ENCODE measurements at places on chromosomes 16 and 17. TPM values are rescaled to one million over a fixed set of nuclear protein-coding genes. Genes with fewer than 3 reads are reported as not detected.

The PIRT gene
- not detected for total RNA-seq

The MT1G gene
- 40.2 TPM for total RNA-seq

The RPL26 gene
- 2,667 TPM for total RNA-seq

The NEUROD2 gene
- total RNA-seq = not detected

The SETD6 gene
- 18.3 TPM for total RNA-seq

The TUBB3 gene
- total RNA-seq = 996 TPM

The DNAH9 gene
- 0.07 TPM for total RNA-seq

The DHRS7C gene
- not detected for total RNA-seq

DNA sequence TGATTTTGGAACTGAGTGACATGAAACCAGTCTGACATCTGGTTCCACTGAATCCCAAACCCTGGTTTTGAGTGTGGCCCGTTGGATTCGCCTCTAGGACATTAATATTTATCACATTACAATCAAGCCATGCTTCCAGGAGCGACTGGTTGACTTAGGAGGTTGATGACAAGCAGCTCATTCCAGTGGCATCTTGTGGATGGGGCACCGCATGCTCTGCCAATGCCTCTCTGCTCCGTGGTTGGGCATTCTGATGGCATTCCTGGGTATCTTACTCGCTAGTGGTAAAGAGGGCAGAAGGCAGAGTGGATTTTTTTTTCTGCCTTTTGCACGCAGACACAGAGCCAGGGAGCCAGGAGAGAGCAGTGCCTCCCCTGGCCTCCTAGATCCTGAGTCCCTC lies 31.4 kb downstream of the CACNG4 start:
- no peak for DNase-seq

DNA sequence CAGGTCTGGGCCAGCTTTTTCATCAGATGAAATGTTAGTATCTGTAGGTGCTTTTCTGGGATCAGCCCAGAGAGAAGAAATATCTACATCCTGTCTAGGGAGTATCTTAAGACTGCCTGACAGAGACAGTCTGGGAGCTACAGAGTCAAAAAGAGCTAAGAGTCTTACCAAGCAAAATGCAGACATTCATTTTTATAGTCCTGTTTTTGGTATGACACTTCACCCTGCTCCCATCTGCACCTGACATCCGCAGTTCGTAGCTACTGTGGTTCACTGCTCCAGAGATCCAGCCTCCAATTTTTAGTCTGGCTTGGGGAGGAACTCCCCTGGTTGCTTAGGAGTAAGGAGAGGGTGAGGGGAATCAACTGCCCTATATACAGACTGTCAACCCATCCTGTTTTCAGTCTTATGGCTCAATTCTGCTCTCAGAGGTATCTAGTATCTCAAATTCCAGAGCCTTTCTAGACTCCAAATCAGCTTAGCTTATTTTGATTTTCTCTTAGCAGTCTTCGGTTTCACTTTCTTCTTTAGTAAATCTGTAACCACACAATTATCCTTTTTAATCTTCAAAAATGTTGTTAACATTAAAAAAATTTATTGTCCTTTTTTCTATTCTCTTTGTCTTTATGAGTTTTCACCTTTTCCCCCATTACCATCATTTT lies 97.8 kb downstream of the TMEM100 start:
- no peak for DNase-seq

GRCh38 chr16:51648526-51648925 lies 497.5 kb upstream of the SALL1 start:
- no peak for DNase-seq

DNA sequence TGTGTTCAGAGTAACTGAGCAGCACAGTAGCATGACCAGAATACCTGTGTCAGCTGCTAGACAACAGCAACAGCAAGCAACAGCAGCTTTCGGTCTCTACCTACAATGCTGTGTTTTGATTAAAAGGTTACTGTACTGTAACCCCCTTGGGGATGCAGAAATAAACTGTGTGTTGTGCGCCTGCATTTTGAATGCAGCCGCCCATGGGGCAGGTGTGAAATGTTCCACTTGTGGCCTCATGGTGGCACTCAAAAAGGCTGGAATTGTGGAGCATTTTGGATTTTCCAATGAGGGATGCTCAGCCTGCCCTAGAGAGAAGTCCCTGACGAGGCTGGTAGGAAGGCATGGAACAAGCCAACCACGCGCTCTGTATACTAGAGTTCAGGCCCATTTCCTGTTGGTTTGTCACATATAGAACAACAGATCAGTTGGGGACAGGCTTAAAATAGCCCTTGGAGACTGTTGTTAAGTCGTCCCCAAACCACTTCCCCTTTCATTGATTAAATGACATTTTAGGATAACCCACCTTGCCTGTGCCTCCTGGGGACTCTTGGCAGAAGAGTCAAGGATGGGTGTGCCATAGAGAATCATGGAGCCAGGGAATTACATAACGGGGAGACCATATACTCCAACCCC lies 27.1 kb downstream of the SCPEP1 start:
- DNase-seq = no peak

GRCh38 chr17:20784100-20784665 lies 204.7 kb downstream of the CDRT15L2 start:
- no peak for DNase-seq

GRCh38 chr17:59621771-59622170 lies 2.1 kb downstream of the CLTC start:
- DNase-seq = no peak

GRCh38 chr17:540631-541030 lies 174.0 kb downstream of the VPS53 start:
- DNase-seq = no peak

GRCh38 chr16:883781-884180 lies 83.2 kb upstream of the GNG13 start:
- DNase-seq = no peak

DNA sequence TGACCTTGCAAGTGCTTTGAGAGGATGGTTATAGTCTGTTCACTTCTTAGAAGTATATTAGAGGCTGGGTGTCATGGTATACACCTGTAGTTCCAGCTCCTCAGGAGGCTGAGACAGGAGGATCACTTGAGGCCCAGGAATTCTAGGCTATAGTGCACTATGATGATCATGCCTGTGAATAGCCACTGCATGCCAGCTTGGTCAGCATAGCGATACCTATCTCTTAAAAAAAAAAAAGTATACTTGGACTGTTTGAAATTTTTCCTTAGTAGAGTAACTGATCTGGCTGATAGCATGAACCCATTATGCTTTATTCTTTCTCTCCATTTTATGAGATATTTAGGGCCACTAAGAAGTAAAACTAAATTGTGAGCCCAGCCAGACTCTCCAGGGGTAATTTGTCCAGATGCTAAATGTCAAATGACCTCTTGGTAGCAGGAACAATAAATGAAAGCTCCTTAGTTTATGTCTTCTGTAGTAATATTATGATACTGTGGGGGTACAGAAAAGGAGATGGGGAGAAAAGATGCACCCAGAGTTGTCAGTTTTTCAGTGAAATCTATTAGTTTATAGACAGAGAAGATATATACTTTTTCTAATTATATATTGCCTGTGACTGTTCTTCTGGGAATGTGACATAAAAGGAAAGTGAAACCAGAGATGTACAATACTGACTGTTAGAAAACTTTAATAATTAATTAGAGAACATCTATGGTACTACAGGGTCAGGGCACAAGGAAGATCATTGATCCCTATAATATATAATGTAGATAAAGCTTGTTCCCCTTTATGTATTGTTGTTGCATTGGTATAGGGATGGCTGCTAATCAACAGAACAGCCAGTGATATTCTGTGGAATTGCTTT lies 335.3 kb upstream of the TBX2 start:
- DNase-seq = no peak

- no peak for DNase-seq
These were observed 54.2 kb downstream of the SREBF1 start for GRCh38 chr17:17782523-17783115.

DNA sequence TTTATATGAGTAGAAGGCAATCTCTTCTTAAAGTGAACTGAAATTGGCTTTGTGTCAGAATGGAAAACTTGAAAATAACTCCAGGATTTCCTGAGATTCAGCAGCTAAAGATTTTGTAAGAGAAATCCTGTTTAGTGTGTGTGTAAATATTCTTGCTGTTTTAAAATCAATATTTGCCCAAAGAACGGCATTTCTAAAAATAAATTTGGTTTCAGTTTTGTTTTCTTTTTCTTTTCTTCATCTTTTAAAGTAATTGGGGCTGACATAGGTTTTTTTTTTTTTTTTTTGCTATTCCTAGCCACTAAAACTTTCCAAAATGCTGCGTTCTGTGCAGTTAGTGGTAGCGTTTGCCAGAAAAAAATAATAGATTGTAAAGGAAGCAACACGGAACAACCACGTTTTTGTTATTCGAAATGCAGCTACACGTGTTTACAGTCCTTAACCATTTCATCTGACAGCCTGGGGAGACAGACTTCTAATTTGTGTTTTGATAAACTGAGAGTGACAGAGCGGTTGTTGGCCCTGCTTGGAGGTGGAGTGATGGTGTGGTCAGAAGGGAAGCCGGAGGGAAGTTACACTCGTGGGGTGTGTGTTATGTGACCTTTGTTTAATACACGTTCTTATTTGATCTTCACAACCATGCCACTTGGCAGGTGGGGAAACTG lies 21.6 kb upstream of the SMPD3 start:
- no peak for DNase-seq

GRCh38 chr17:49880291-49881053 lies 32.6 kb upstream of the TAC4 start:
- DNase-seq = no peak

GRCh38 chr17:35338230-35338629 lies 35.2 kb downstream of the SLFN11 start:
- DNase-seq = no peak

- DNase-seq = no peak
These were observed 6.2 kb downstream of the ITGAE start for GRCh38 chr17:3794557-3795389.

DNA sequence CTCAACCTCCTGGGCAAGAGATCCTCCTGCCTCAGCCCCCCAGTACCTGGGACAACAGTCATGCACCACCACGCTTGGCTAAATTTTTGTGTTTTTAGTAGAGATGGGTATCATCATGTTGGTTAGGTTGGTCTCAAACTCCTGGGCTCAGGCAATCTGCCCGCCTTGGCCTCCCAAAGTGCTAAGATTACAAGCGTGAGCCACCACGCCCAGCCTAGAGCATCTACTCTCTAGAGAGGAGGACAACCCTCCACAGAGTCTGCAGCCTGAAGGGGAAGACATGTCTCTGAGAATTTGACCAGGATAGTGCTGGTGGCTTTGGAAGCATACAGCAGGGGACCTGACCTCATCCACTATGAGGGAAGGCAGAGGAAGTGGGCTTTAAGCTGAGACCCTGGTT lies 4.7 kb upstream of the GRB2 start:
- no peak for DNase-seq

GRCh38 chr17:72967977-72968585 lies 124.4 kb downstream of the SLC39A11 start:
- no peak for DNase-seq

DNA sequence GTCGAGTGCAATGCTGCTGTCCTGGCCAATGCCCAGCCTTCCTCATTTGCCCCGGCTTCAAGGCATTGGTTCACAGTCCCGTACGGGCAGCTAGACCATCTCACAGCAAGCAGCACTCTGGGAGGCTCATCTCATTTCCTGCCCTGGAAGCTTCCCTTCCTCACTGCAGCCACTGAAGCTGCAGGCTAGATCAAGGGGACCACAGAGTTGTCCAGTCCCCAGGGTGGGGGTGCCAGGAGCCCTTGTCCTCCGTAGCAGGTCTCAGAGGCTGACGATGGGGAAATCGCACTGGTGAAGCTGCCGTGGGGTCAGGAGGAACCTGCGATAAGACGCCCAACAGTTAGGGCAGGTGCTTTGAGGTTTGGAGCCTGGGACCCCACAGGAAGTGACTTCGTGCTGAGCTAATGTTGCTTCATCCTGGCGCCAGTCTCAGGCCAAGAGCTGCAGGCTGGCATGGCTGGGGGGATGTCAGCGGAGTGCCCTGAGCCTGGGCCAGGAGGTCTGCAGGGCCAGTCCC lies at the start of gene SPNS3:
TSS of gene SPNS3 (plus strand) at position 426 of the 517 bp plus-strand sequence. CDS start at position 454, 28 bp downstream.
- DNase-seq = no peak

GRCh38 chr17:69723316-69723715 lies 308.8 kb downstream of the MAP2K6 start:
- no peak for DNase-seq

Measured in epithelial cell of proximal tubule (primary cell).